Activated CD4-positive, alpha-beta T cell treated with anti-CD3 and anti-CD28 coated beads for 36 hours (primary cell): ENCODE measurements at places on chromosomes 4 and X. TPM values are rescaled to one million over a fixed set of nuclear protein-coding genes. Genes with fewer than 3 reads are reported as not detected.

MAGEA11 gene
- not detected for total RNA-seq

DNA sequence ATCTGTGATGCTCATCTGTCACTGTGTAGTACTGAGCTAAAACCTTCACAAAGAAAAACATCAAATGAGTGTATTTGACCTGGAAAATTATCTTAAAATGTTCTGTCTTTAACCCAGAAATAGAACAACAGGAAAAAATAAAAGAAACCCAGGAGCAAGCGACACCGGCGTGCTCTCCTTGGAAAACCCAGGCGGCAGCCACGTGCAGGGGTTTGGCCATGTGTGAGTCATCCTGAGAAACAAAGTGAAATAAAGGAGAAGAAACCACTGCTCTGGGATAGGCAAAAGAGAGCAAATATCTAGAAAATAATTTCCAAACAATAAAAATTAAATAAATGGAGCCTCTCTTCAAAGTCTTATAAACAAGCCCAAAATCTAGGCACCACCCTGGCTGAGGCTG is 20.0 kb upstream of the TMEM128 start:
- no peak overlapping the region for H3K27ac ChIP-seq
- no peak overlapping the region for H3K4me3 ChIP-seq
- peaks cover 35% of the 10 kb centered on the region for H3K36me3 ChIP-seq
- DNase-seq: no peak
- H3K4me1 ChIP-seq: peaks cover 7% of the 10 kb centered on the region

FGFRL1 gene
- 17.6 TPM for total RNA-seq

GRCh38 chr4:59057804-59058203 is 1947.6 kb upstream of the IGFBP7 start:
- H3K4me1 ChIP-seq: no peaks in the 10 kb centered on the region
- no peaks in the 10 kb centered on the region for H3K27me3 ChIP-seq
- H3K36me3 ChIP-seq: no peaks in the 10 kb centered on the region
- no peak for DNase-seq

DUX4 gene
- total RNA-seq: not detected

GRCh38 chr4:110967936-110968335 is 345.1 kb upstream of the PITX2 start:
- H3K27me3 ChIP-seq: no peaks in the 10 kb centered on the region
- no peaks in the 10 kb centered on the region for H3K36me3 ChIP-seq
- no peak overlapping the region for H3K4me3 ChIP-seq
- no peaks in the 10 kb centered on the region for H3K4me1 ChIP-seq
- DNase-seq: no peak

SLC10A4 gene
- total RNA-seq: not detected

- H3K4me1 ChIP-seq: peaks cover 5% of the 10 kb centered on the region
- H3K4me3 ChIP-seq: no peak overlapping the region
- no peaks in the 10 kb centered on the region for H3K36me3 ChIP-seq
- H3K27ac ChIP-seq: no peak overlapping the region
- H3K27me3 ChIP-seq: no peaks in the 10 kb centered on the region
Measured at GRCh38 chrX:39226251-39226650, 425.0 kb downstream of the MID1IP1 start.

DNA sequence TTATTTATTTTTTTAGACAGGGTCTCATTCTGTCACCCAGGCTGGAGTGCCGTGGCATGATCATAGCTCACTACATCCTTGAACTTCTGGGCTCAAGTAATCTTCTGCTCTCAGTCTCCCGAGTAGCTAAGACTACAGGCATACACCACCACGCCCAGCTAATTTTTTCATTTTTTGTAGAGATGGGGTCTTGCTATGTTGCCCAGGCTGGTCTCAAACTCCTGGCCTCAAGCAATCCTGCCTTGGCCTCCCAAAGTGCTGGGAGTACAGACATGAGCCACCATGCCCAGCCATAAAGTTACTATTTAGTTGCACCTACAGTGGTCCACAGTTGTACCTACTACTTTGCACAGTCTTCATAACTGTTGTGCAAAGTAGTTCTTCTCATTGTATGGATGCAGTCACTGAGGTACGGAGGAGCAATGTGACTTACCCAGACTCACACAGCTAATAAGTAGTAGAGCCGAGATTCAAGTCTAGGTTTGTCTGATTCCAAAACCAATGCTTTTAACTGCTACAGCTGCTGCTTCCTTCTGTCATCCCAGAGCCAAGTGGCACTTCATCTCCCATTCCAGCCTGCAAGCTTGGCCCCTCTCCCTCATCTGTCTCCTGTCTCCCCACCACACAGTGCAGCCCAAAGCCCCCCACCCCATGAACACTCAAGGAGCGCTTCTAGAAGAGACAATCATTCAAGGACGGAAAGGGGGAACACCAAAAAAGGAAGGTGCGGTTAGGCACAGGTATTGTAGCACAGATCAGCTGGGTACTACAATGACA is 24.0 kb upstream of the IQSEC2 start:
- H3K4me3 ChIP-seq: no peak overlapping the region
- no peak for DNase-seq
- H3K36me3 ChIP-seq: no peaks in the 10 kb centered on the region

ERAS gene
- total RNA-seq: not detected

PARM1 gene
- total RNA-seq: 0.05 TPM

- peaks cover 3% of the 10 kb centered on the region for H3K27me3 ChIP-seq
- no peaks in the 10 kb centered on the region for H3K4me1 ChIP-seq
- DNase-seq: no peak
- no peak overlapping the region for H3K4me3 ChIP-seq
- H3K36me3 ChIP-seq: no peaks in the 10 kb centered on the region
- no peak overlapping the region for H3K27ac ChIP-seq
Measured at GRCh38 chr4:8343967-8344331, 74.4 kb downstream of the HTRA3 start.

DNASE1L1 gene
- 13.4 TPM for total RNA-seq

- no peak for DNase-seq
- H3K4me3 ChIP-seq: no peak overlapping the region
- no peaks in the 10 kb centered on the region for H3K4me1 ChIP-seq
- no peak overlapping the region for H3K27ac ChIP-seq
- H3K27me3 ChIP-seq: no peaks in the 10 kb centered on the region
Measured at GRCh38 chrX:28946846-28947245, 359.6 kb downstream of the IL1RAPL1 start.

- no peak for DNase-seq
- H3K4me3 ChIP-seq: no peak overlapping the region
- peaks cover 2% of the 10 kb centered on the region for H3K36me3 ChIP-seq
- no peaks in the 10 kb centered on the region for H3K27me3 ChIP-seq
- no peak overlapping the region for H3K27ac ChIP-seq
Measured at GRCh38 chrX:49064303-49064702, 5.5 kb downstream of the CCDC120 start.

DNA sequence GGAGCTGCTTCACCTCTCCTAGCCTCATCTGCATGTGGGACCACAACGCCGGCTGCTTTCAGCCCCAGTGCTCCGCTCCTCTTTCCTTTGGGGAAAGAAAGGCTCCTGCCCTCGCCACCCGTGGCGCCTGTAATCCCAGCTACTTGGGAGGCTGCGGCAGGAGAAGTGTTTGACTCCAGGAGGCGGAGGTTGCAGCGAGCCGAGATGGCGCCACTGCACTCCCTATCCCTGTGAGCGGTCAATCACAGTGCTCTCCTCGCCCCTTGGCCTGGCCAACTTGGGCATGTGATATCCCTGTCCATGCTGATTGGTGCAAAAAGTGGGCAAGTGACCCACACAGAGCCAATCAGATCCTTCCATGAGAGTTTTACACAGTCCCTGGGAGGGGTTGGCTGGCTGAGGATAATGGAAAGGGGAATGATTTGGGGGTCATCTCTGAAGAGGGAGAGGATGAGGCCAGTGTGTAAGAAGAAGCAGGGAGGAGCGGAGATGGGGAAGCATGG is 56.2 kb downstream of the WFS1 start:
- H3K4me1 ChIP-seq: no peaks in the 10 kb centered on the region
- peaks cover 21% of the 10 kb centered on the region for H3K27me3 ChIP-seq
- H3K4me3 ChIP-seq: no peak overlapping the region
- no peak overlapping the region for H3K27ac ChIP-seq

ARMCX2 gene
- total RNA-seq: 11.0 TPM

DNA sequence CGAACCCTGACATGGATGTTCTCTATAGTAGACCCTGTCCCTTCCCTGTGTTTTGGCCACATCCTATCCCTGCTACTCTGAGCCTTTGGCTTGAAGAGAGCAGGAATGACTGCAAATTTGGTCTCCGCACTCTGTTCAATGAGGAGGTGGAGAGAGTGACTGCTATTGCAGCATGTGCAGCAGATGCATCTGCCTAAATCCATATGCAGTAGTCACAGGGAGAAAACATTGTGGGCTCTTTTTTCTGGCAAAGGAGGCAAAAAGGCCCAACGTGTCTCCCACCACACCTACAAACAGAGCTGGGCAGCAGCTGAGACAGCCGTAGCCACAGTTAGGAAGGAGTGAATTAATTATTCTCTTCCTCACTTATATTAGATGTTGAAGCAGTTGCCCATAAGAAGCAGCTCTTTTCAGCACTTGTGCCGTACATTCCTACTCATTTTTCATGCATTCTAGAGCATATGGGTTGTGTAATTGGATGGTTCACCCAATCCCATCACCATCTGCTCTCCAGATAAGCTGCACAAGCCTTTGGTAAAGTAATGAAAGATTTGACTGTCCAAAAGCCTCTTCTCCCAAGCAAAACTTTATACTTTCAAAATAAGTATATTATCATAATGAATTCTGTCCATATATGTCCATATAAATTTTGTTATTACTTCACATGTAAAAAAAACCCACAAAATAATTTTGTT is 147.9 kb upstream of the FAM47A start:
- H3K27me3 ChIP-seq: no peaks in the 10 kb centered on the region
- no peaks in the 10 kb centered on the region for H3K4me1 ChIP-seq
- H3K36me3 ChIP-seq: no peaks in the 10 kb centered on the region
- DNase-seq: no peak

MSMO1 gene
- total RNA-seq: 48.4 TPM

GRCh38 chrX:15998350-15998749 is 125.0 kb upstream of the GRPR start:
- H3K4me3 ChIP-seq: no peak overlapping the region
- H3K4me1 ChIP-seq: no peaks in the 10 kb centered on the region
- DNase-seq: no peak
- H3K27ac ChIP-seq: no peak overlapping the region
- H3K36me3 ChIP-seq: no peaks in the 10 kb centered on the region

- peaks cover 42% of the 10 kb centered on the region for H3K4me1 ChIP-seq
- H3K4me3 ChIP-seq: no peak overlapping the region
- H3K27ac ChIP-seq: no peak overlapping the region
Measured at GRCh38 chr4:152431784-152432183, 104.1 kb downstream of the FBXW7 start.
